ENCODE measurements at places on chromosomes 3 and 15.

DNA sequence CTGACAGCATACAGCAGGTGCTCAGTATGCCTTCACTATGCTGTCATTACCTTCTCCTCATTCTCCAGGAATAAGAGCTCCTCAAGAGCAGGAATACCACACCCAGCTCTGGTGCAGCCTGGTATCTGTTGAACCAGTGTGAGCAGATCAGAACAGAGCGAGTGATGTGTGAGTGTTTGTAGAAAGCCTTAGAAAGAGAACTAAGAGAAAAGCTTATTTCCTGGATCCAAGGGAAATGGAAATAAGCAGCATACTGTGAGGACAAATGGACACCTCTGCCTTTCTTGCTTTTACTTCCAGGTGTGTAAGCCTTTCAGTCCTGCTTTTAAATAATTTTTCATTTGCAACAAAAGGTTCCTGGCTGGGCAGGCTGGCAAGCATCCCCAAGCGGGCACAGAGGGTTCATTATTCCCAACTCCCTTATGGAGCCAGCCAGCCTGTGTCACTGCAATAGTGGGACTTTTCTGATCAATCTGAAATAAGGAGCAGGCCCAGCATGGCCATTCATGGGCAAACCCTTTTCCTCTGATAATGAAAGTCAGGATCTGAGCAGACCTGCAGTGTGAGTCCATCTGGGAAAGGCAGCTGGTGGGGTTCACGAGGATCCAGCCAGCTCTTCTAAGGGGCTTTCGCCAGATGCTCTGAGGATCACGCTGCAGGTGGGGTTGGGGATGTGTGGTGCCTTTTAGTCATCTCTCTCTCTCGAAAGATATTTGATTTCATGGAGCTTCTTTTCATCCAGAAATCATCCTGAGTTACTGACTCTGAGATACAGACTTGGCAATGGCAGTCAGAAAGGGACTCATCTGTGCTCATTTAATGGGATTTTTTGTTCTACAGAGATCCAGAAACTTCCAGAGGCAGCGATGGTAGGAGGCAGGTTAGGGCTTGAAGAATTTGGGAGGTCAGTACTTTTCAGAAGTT lies 594.9 kb upstream of the CFAP20DC start:
- H3K27ac ChIP-seq = no peak overlapping the region
- no peak for DNase-seq
- H3K4me1 ChIP-seq = no peaks in the 10 kb centered on the region
- H3K4me3 ChIP-seq = no peak overlapping the region

DNA sequence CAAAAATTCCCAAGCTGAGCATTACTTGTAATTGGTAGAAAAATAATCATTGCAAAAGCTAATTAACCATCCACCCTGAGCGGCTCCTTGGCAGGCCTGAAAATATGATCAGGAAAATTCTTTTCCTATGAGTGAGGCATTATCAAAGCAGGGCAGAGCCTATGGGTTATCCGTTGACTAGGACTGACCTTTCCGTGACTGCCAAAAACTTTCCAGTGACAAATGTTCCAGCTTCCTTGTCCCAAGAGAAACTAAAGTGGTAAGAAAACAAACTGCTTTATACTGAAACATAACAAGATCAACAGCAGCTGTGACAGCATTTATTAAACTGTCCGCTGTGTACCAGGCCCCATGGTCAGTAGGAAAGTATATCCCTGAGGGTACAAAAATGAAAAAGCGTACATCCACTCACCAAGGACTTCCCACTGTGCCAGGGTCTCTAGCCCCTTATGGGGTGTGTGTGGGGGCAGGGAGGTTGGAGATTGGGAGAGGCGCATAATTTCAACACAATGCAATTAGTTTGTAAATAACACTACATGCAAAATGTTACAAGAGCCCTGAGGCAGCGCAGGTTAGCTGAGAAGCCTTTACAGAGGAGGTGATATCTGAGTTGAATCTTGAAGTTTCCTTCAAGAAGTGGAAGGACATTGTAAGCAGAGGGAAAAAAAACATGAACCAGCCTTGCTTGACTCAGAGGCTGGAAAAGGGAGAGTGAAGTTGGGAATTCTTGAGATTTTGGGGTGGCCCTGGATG lies 8.5 kb downstream of the LIPC start:
- H3K4me1 ChIP-seq = peaks cover 51% of the 10 kb centered on the region
- H3K4me3 ChIP-seq = peak overlapping the region; percentile 63
- peak overlapping the region; percentile 81 for H3K27ac ChIP-seq
- peak; percentile 41 for DNase-seq
- peaks cover 3% of the 10 kb centered on the region for H3K27me3 ChIP-seq

DNA sequence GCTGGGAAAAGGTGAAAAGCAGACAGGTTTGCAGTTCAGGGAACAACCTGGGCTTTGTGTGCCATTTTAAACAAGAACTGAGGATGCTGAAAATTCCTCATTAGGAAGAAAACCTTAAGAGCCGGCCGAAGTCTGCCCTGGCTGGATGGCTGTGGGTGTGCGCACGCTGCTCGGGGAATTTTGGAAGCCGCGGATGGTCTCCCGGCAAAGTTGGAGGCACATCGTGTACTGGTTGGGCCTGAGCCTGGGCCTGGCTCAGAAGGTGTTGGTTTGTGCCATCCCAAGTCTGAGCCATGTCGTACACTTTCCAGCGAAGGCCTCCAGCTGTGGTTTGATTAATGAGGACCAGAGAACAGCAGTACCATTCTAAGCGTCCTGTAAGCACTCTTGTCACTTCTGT lies 188.2 kb downstream of the ATP10A start:
- H3K36me3 ChIP-seq = peaks cover 15% of the 10 kb centered on the region
- no peak for DNase-seq
- no peak overlapping the region for H3K4me3 ChIP-seq
- peaks cover 8% of the 10 kb centered on the region for H3K27me3 ChIP-seq

- DNase-seq = no peak
- no peak overlapping the region for H3K4me3 ChIP-seq
- no peaks in the 10 kb centered on the region for H3K4me1 ChIP-seq
- H3K27ac ChIP-seq = no peak overlapping the region
- H3K27me3 ChIP-seq = peaks cover 3% of the 10 kb centered on the region
Measured at GRCh38 chr3:108124337-108125152, 33.7 kb upstream of the CD47 start.

DNA sequence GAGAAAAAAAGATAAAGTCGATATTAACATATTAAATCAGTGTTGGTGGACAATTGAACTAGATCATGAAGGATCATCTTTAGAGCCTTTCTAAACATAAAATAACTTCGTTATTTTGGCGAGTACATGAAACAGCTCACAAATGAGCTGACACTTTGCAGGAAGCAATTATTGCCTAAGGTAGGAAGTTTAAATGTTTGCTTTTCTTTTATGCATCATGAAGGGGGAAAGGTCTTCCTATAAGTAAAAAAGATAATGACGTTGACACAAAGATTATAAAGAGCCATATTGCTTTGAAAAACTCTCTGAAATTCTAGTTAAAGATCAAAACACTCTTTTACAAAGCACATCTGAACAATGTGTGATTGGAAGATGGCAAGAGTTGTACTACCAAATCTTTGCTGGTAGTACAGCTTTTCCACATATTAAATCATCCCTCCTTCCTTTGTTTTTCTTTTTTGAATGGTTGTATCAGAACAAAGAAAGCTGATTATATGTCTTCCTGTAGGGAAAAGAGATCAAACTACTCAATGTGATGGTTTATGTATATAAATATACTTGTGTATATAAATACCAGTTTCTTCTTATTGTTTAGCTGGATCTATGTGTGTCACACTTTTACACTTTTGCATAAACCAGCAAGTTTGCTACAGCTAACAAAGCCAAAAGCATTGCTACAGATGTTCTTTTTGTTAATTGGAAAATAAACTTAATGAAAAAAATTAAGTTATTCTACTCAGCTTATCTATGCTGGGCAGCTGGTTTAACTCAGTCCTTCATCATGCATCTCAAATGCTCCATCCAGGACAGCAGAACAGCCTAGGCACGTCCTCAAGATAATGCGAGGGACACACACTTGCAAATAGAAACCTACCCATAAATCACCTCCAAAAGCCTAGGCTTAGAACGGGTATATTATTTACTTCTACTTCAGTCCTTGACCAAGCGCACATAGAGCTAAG lies 850.8 kb upstream of the ROBO1 start:
- H3K27ac ChIP-seq = no peak overlapping the region
- no peak overlapping the region for H3K4me3 ChIP-seq
- H3K4me1 ChIP-seq = no peaks in the 10 kb centered on the region
- no peaks in the 10 kb centered on the region for H3K27me3 ChIP-seq
- no peaks in the 10 kb centered on the region for H3K36me3 ChIP-seq

DNA sequence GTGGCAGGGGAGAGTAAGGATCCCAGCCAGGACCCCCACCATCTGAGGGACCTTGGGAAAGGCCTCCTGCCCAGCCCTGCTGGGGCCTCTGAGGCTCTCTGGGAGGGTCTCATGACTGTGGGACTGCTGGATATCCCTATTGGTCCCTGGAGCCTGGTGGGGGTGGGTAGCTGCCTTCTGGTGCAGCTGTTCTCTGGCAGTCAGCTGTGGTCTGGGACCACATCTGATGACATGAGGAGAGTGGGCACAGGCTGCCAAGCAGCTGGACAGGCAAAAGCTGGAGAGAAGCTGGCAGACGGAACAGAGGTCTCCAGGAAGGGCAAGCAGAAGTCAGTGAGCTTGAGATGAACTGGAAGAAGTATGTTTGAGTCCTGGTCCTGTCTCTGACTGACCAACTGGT lies 22.4 kb downstream of the PLEKHO2 start:
- peak overlapping the region; percentile 61 for H3K27ac ChIP-seq
- H3K4me3 ChIP-seq = no peak overlapping the region
- DNase-seq = no peak
- H3K27me3 ChIP-seq = peaks cover 2% of the 10 kb centered on the region

DNA sequence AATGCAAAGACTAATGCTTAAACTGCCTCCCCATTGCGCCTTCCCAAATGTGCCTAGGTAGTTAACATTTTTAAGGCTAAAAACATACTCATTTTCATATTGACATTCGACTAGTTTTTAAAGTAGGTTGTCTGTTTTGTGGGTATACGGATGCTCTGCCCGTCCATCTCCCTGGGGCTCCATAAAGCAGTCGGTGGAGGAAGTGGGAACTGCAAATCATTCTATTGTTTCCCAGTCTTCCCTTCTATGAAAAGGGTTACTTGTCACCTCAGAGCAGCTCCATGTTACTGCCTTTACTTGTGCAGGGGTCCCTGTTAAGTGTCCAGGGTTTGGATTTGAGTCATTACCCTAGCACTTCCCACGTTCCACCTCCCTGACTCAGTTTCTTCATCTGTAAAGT lies 10.9 kb downstream of the CHCHD6 start:
- no peak for DNase-seq
- no peaks in the 10 kb centered on the region for H3K27me3 ChIP-seq
- H3K4me1 ChIP-seq = peaks cover 9% of the 10 kb centered on the region
- H3K27ac ChIP-seq = no peak overlapping the region

DNA sequence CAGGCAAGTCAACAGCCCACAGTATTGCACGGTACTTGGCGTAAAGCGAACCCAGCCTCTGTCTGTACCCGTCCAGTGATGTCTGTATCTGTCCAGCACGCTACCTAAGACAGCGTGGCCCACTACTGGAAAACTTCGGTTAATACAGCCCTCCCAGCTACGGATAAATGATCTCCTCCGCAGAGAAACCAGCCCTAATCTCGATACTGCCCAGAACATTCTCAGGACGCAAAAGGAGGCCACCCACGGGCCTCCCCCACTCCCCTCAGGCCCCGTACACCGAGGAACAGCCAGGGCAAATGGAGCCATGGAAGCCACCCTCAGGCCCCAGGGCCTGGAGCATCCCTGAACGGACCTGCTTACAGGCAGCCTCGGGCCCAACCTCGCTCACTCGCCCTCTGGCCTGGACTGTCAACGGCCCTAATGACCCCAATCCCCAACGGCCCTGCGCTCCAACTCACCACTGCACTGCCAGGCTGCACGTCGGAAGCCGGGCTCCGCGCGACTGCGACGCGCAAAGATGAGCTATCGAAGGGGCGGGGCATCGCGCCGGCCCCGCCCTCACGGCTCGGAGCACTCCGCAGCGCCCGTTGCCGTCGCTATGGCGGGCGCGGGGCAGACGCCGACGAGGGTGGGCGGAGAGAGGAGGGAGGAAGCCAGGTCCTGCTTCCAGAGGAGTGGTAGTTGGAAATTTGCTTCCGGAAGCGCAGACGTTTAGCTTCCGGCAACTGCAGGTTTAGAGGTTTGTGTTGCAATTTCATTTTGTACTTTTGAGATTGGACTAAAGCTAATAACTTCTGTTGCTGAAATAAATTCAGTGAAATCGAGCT lies at the start of gene SKIC8:
TSS of gene SKIC8 (minus strand) at position 509 of the 830 bp plus-strand sequence. CDS start 3,923 bp downstream, outside the sequence.
- peak within 1 kb of the TSS; percentile 90 for H3K27ac ChIP-seq
- H3K4me1 ChIP-seq = peaks cover 45% of the 10 kb centered on the region
- H3K4me3 ChIP-seq = peak within 1 kb of the TSS; percentile 96
- peaks cover 2% of the 10 kb centered on the region for H3K27me3 ChIP-seq
- H3K36me3 ChIP-seq = 0 out of 2 replicates have a peak, but pooled peaks cover 13% of the 10 kb centered on the region
- peak; percentile 86 for DNase-seq

DNA sequence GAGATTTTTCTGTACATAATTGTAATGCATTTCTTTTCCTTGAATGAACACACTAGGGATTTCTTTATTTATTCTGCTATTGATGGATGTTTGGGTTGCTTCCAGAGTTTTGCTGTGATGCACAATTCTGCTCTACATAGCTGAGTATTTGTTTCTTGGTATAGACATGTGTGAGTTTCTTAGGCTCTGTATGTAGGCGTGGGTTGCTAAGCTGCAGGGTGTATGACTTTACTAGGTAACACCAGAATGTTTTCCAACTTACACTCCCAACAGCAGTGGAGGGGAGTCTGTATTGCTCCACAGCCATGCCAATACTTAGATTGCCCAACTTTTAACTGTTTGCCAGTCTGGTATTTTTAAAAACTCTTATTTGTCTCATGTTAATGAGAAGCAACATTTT lies 155.5 kb upstream of the TNIK start:
- no peaks in the 10 kb centered on the region for H3K36me3 ChIP-seq
- no peak overlapping the region for H3K4me3 ChIP-seq
- H3K27ac ChIP-seq = no peak overlapping the region
- no peaks in the 10 kb centered on the region for H3K27me3 ChIP-seq

DNA sequence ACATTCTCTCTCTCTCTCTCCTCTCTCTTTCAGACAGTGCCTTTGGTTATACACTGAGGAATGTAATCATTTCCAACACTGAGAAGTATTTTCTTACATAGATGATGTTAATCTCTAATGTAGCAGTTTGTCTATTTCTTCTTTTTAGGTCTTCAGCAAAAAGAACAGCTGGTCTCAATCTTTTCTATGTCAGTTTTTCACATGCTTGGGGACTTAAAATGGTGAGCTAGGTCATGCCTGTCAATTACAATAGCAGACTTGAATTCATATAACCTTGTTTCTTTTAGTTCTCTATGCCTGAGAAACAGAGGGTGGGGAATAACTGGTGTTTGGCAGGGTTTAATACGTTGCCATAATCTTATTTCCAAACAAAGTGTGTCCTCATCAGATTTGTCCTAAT lies 786.2 kb downstream of the SQOR start:
- no peak overlapping the region for H3K4me3 ChIP-seq
- no peaks in the 10 kb centered on the region for H3K36me3 ChIP-seq
- peaks cover 17% of the 10 kb centered on the region for H3K4me1 ChIP-seq
- H3K27me3 ChIP-seq = no peaks in the 10 kb centered on the region

Data from HFFc6 (cell line).